ENCODE measurements at places on chromosomes 2 and 18.

- DNase-seq, result no peak
Measured at GRCh38 chr2:30379481-30379880, 67.6 kb upstream of the LCLAT1 start.

DNA sequence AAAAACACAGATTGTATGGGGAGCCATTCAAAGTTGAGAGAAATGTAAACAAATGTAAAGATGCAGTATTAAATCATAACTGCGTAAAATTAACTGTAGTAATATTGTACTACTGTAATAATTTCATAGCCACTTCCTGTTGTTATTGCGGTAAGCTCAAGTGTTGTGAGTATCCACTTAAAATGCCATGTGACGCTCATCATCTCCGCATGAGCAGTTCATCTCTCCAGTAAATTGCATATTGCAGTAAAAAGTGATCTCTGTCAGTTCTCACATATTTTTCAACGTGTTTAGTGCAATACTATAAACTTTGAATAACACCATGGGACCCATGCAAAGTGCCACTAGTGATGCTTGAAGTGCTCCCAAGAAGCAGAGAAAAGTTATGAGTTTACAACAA lies 41.8 kb upstream of the SP3 start:
- DNase-seq, result no peak

DNA sequence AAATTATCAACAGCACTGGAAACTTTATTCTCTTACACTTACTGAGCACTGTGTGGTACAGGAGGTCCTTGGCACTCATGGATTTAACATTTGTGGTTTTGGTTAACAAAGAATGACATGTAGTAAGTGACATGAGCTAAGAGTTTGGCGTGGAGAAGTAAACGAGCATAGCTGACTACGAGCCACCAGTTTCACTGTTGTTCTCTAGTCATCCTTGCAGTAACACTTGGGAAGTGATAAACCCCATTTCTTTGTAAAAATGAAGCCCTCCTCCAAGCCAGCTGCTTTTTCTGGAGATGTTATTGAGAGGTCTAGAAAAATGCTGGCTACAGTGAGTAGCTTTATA lies 32.7 kb downstream of the QPCT start:
- DNase-seq, result no peak

DNA sequence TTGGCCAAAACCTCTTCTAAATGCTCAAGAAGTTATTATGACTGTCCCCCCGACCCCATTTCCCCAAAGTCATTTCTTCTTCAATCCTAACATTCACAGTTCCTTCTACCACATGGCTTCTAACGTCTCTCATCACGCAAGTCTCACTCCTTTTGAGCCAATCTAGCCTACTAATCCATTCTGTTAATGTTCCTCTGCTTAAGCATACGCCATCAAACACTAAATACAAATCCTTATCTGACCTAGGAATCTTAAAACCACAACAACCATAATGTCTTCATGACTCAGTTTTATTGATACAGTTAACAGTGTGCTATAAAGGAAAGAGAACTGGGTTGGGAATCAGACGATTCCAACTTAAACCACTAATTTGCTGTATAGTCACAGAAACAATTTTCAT lies 23.9 kb downstream of the HNRNPLL start:
- DNase-seq, result no peak

GRCh38 chr18:52236131-52236530 lies 103.9 kb upstream of the DCC start:
- DNase-seq, result no peak

- no peak for DNase-seq
Measured at GRCh38 chr18:28801876-28802275, 624.9 kb upstream of the CDH2 start.

- no peak for DNase-seq
Measured at GRCh38 chr2:186347472-186347871, 138.6 kb upstream of the ZC3H15 start.

Data from CD4-positive, alpha-beta T cell treated with Interleukin-6 for 4 hours (primary cell).